GM10248 (cell line): ENCODE measurements at places on chromosomes 1 and 21.

DNA sequence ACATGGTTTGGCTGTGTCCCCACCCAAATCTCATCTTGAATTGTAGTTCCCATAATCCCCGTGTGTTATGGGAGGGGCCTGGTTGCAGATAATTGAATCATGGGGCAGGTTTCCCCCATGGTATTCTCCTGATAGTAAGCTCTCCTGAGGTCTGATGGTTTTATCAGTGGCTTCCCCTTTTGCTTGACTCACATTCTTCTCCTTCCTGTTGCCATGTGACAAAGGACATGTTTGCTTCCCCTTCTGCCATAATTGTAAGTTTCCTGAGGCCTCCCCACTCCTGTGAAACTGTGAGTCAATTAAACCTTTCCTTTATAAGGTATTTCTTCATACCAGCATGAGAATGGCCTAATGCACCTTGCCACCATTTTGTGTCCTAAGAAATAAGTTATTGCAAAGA is 415.0 kb downstream of the COL11A1 start:
- DNase-seq: no peak

GRCh38 chr1:151494741-151495281 is 16.4 kb upstream of the CGN start:
- peak; percentile 41 for DNase-seq

DNA sequence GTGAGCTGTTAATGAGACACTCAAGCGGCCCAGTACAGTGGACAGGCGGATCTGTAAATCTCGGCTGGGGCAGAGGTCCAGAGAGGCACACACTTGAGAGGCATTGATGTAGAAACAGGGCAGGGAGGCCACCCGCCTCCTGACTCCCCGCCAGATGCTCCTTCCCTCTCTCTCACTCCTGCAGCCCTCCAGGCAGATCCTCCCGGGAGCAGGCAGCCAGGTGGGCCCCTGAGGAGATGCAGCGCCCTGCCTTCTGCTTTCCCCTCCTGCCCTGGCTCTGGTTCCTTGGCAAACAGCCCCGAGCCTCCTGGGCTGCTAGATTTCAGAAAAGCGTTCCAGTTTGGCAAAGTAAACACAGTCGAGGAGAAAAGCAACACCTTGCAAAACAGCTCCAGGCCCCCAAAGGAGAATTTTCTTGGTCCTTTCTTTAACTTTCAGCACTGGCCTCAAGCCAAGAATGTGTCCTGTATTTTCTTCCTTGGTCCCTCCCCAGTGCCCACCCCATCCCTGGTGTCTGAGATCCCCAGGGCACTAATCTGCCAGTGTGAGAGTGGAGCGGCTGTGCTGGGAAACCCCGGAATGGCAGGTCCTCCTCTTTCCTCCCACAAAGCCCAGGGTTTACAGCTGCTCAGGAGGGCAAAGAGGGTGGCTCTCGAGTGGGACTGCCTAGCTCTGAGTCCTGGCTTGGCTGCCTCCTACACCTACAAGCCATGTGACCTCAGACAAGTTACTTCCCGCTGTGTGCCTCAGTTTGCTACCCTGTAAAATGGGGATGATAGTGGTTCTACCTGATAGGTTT is 29.4 kb upstream of the IFNLR1 start:
- DNase-seq: no peak

GRCh38 chr1:56068908-56069307 is 510.5 kb downstream of the PLPP3 start:
- DNase-seq: no peak

DNA sequence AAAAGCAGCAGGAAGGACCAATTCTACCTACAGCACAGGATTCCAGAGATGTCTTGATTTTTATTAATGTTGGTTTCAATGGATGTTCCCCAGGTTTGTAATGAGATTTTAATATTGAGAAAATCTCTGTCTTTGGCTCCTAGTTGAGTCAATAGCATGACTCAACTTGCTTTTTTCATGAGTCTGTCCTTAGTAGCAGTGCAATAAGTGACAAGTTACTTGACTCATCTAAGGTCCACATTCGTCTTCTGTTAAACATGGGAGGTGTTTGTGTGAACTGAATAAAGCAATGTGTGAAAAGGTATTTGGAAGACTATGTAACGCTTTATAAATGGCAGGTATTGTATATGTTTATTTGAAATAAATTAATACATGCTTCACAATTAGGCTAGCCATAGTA is 645.0 kb upstream of the PTBP2 start:
- no peak for DNase-seq

- no peak for DNase-seq
Measured at GRCh38 chr1:201555593-201555945, 16.6 kb downstream of the NAV1 start.

GRCh38 chr1:68051475-68051874 is 1.0 kb upstream of the DIRAS3 start:
- DNase-seq: no peak

DNA sequence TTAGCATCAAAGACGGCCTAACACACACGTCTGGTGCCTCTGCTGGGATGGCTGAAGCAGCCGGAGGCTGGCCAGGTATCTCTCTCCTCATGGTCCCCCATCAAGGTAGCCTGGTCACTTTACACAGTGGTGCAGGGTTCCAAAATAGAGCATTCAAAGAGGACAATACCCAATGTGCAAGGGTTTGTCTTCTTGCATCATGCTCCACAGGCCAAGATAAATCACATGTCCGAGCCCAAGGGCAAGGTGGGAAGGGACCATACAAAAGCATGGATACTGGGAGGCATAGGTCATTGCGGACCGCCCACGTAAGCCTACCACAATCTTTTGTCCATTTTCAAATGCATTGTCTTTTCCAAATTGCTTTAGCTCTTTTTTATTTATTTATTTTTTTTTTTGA is 23.8 kb upstream of the TINAGL1 start:
- DNase-seq: no peak

- no peak for DNase-seq
Measured at GRCh38 chr1:192443616-192444015, 126.8 kb downstream of the RGS21 start.

- no peak for DNase-seq
Measured at GRCh38 chr1:52182874-52183400, 41.0 kb downstream of the ZFYVE9 start.

GRCh38 chr1:164671966-164672571 is 113.1 kb downstream of the PBX1 start:
- DNase-seq: no peak

DNA sequence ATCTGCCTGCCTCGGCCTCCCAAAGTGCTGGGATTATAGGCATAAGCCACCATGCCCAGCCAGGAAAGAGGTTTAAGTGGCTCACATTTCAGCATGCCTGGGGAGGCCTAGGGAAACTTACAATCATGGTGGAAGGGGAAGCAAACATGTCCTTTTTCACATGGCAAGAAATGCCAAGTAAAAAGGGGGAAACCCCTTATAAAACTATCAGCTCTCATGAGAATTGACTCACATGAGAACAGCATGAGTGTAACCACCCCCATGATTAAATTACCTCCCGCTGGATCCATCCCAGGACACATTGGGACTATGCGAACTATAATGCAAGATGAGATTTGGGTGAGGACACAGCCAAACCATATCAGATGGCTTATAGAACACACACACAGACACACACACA is 8.8 kb upstream of the KLHL12 start:
- DNase-seq: no peak
